ENCODE measurements at places on chromosomes 7 and 10.

DNA sequence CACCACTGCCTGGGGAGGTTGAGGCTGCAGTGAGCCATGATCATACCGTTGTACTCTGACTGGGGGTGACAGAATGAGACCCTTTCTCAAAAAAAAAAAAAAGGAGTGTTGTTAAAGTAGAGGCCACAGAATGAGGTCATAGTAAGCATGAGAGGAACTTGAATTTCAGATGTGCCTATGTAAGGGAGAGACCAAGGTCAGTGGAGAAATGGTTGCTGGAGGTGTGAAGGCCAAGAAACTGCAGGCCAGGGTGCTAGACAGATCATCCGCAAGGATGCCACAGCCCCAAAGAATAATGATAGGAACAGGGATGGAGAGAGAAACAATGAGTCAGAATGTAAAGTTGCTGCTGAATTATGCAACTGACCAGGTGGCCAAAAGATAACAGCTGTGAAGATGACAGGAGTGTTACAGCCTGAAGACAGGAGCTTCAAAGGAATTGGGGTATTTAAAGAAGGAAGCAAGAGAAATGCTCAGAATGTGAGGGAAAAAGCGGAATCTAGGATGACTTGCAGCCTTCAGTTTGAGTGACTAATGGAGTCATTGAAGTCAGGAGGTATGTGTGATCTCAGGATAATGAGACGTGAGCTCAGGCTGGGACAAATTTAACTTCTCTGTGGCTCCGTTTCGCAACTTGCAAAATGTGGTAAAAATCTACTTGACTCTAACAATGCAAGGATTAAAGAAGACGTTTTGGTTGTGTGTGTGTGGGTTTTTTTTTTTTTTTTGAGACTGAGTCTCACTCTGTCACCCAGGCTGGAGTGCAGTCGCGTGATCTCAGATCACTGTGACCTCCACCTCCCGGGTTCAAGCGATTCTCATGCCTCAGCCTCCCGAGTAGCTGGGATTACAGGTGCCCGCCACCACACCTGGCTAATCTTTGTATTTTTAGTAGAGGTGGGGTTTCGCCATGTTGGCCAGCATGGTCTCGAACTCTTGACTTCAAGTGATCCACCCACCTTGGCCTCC lies 22.2 kb downstream of the TYW1B start:
- DNase-seq: no peak

DNA sequence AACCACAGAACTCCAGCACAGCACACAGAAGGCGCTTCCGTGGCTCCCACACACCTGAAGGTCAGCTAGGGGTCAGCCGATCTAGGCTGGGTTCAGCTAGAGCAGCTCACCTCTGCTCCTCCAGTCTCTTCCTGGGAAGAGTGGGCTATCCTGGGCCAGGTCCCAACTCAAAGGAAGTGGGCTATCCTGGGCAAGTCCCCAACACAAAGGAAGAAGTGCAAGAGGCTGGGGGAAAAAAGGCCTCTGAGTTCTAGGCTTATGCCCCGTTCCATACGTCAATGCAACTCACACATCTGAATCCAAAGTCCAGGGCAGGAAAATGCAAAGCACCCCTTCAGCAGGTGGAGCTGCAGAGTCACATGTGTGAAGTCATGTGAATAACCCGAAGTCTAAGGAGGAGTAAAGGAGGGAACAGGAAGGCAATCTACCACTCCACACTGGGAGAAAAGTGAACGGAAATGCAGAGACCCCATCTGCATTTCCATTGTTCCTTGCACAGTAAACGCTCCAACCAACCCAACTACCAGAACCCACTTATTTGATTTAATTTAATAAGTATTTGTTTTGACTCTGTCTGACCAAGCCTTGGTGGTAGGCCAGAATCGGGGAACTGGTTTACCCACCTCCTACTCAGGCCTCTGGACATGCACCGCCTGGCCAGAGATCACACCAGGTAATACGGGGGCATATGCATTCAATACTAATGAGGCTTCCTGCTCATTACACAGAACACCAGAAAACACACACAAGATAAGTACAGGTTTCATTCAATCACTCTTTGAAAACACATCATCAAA lies 95.5 kb upstream of the RNF32 start:
- no peak for DNase-seq

DNA sequence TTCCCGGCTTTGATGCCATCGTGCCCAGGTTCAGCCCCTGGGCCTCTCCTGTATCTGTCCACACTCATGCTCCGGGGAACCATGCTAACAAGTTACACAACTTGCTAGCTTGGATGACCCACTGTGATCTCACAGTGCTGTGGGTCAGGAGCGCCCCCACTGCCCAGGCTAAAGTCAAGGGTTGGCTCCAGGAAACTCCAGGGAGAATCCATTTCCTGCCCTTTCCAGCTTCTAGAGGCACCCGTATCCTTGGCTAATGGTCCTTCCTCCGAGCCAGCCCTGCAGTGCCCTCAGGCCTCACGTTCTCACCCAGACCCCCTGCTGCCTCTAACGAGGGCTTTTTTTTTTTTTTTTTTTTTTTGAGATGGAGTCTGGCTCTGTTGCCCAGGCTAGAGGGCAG lies 19.5 kb downstream of the AMZ1 start:
- no peak for DNase-seq

GRCh38 chr10:86257683-86258082 lies 108.9 kb downstream of the GRID1 start:
- DNase-seq: no peak

DNA sequence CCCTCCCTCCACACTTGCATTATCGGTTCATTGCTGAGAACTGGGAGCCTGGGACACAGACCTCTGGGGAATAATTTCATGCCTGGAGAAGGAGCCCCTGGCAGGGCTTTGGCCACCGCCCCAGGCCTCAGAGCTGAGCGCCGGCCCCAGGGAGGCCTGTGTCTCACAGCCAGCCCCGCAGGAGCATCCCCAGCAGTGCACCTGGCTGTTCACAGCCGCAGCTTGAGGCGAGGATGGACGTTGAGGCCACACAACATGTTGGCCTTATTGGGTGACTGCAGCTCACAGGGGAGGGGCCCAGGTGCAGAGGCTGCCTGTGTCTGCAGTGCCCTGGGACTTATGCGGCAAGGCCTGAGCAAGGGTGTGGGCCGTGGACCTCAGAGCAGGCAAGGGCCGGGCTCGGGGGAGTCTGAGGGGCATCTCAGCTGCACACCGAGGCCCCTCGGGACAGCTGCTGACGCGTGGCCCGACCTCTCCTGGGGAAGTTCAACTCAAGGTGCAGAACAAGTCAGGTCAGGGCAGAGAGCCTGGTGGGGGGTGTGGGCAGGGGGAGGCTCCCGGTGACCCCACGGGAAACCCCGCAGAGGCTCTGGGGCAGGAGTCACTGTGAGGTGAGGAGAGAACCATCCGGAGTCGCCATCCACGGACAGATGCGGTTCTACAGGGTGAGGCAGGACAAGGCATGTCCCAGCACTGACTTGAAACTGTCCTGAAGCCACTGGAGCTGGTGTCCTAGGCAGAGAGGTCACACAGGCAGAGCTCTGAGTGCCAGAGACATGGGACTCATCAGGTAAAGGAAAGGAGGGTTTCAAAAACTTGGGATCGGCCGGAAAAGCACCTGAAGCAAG lies 13.1 kb upstream of the UBE3C start:
- DNase-seq: peak; percentile 92

DNA sequence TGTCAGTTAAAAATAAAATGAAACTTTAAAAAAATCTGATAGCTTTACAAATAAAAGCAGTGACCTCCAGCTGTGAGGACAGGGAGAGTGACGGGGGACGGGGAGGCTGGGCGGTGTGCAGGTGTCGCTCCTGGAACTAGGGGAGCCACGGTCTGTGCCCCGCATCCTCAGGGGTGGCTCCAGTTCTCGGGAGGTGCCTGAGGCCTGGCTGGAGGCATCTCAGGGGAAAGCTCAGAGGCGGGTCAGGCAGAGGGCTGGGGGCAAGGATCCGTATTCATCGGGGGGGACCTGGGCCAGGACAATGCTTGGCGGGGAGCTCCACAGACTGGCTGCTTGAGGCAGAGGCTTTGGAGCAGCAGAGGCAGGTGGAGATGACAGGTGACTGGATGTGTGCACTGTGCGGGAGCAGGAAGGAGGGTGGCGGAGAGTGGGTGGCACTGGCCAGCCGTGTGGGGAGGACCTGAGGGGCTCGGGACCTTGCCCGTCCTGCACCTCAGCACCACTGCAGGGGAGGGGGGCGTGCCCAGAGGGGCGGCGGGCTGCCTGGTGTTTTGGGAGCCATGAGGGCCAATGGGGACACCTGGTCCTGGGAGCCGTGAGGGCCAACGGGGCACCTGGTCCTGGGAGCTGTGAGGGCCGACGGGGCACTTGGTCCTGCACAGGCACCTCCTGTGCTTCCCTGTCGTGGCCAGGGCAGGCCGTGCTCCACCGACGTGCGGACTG lies 13.2 kb downstream of the PWWP2B start:
- DNase-seq: no peak

GRCh38 chr10:131553581-131553980 lies 242.1 kb upstream of the TCERG1L start:
- DNase-seq: no peak

- no peak for DNase-seq
Measured at GRCh38 chr7:159004411-159004810, 140.3 kb downstream of the VIPR2 start.

DNA sequence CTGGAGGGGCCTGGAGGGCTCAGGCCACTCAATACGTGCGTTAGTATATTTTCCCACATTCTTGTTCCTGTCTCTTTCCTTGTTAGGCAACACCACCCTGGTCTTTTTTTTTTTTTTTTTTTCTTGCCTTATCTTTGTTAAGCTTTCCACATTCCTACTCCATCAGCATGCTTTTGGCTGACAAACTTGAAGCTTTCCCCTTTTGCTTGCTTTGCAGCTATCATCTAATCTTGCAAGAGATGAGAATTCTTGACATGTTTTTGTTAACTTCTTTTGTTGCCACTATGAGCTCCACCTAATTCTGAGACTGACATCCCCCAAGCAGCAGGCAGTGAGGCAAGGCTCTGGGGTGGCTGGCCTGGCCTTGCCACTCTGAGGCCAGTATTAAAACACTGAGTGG lies 52.5 kb upstream of the NRP1 start:
- no peak for DNase-seq

DNA sequence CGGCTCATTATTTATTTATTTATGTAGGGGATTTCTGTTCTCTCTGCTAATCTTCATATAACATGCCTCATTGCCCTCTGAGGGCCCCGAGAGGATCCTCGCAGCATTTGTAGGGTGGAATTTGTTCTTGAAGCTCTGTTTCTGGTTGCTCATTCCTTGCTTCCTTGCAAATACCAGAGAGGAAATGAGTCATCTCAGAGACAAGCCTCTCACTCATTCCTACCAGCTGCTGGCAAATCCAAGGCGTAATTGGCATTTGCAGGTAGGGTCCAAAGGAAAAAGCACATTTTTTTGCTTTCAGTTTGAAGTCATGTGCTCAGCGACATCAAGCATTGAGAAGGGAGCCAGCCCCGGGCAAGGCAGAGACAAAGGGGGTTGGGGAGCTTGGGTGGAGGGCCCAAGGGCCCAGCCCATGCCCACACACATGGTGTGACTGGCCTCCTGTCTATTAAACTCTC lies 501.6 kb downstream of the GALNT17 start:
- DNase-seq: no peak

- DNase-seq: no peak
Measured at GRCh38 chr7:128151635-128152034, 89.4 kb upstream of the LEP start.

GRCh38 chr7:77587272-77587671 lies 50.2 kb downstream of the PTPN12 start:
- DNase-seq: no peak

- DNase-seq: no peak
Measured at GRCh38 chr10:35192645-35193249, 66.1 kb downstream of the CREM start.

GRCh38 chr7:108135446-108136190 lies 5.5 kb upstream of the LAMB4 start:
- DNase-seq: no peak

- DNase-seq: no peak
Measured at GRCh38 chr10:63812501-63812900, 291.3 kb downstream of the REEP3 start.

DNA sequence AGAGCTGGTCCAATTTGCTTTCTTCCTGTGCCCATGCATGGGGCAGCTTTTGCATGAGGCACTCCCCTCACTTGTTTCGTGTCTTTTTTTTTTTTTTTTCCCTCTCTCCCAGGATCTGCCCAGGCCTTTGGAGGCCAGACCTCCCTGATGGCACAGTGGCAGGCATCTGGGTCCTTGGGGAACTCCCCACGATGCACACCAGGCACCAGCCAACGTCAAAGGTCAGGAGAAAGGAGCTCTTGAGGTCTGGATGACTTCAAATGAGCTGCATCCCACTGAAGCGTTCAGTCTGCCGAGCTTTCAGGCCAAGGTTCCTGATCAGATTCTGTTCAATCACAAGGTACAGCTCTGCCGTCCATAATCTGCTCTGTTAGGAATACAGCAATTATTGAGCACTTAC lies 97.2 kb upstream of the CARD11 start:
- DNase-seq: no peak

GRCh38 chr10:78802866-78803265 lies 265.9 kb upstream of the ZMIZ1 start:
- no peak for DNase-seq

DNA sequence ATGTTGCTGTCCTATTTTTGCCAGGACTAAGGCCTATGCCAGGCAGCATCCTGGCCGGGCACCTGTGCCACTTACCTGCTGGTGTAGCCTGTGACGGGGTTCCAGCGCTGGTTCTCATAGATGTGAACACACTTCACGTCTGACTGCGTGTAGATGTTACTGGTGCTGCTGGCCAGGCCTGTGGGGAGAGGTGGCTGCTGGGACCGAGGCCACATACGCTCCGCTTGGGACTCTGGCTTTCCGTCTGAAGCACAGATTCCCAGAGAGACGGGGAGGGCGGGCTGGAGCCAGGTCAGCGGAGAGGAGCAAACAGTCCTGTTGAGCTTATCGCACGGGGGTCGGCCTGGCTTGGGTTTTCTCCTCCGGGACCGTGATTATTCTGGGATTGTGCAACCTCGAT lies 16.7 kb downstream of the BHLHA15 start:
- no peak for DNase-seq

DNA sequence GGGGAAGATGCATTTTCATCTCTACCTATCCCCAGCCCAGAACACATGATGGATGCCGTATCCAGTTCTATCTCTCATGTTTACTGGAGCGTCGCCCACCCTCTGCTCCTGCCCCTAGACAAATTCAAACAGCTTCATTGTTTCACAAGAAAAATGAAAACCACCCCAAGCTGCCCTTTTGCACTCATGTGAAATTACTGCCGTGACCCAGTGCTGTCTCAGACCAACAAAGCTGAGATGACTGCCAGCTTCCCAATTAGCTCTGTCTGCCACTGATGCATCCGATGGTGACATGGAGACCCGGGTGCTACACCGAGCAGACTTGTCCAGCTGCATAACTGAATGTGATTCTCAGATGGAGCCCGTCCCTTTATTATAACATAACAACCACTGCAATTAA lies 67.7 kb downstream of the FOXI2 start:
- DNase-seq: no peak
